ENCODE measurements at places on chromosomes 6 and 20. TPM values are rescaled to one million over a fixed set of nuclear protein-coding genes. Genes with fewer than 3 reads are reported as not detected.

Gene SLC17A3
- total RNA-seq, result not detected

Gene RIPPLY2
- 8.1 TPM for total RNA-seq

Gene PKIG
- total RNA-seq, result 23.8 TPM

Gene SPTLC3
- 0.98 TPM for total RNA-seq

Gene DDRGK1
- total RNA-seq, result 19.4 TPM

Gene FAM162B
- total RNA-seq, result 1.2 TPM

Gene VGLL2
- total RNA-seq, result not detected

Gene VSX1
- under 0.01 TPM for total RNA-seq

Gene SLC44A4
- not detected for total RNA-seq

Gene SEL1L2
- under 0.01 TPM for total RNA-seq

Gene FAM217A
- not detected for total RNA-seq

Gene ANKRD66
- total RNA-seq, result 0.25 TPM

Gene NRSN1
- 28.8 TPM for total RNA-seq

Gene MEP1A
- under 0.01 TPM for total RNA-seq

Gene SUMO4
- 4.2 TPM for total RNA-seq

Gene GINS1
- 6.4 TPM for total RNA-seq

Gene SLC22A16
- total RNA-seq, result 0.49 TPM

Gene LPA
- total RNA-seq, result 0.25 TPM

Gene OR2B6
- not detected for total RNA-seq

Gene IYD
- total RNA-seq, result not detected

Gene DEFB132
- not detected for total RNA-seq

Gene HCRTR2
- 13.3 TPM for total RNA-seq

Gene CEP162
- total RNA-seq, result 32.0 TPM

Gene MCM3
- 11.8 TPM for total RNA-seq

Gene NHLRC1
- 1.2 TPM for total RNA-seq

Gene SASH1
- total RNA-seq, result 19.4 TPM

Gene BCLAF1
- 171 TPM for total RNA-seq

Gene SYCP2
- total RNA-seq, result 2.2 TPM

Gene EYA4
- 0.25 TPM for total RNA-seq

Gene CLDN20
- not detected for total RNA-seq

Gene CGA
- total RNA-seq, result not detected

All from temporal lobe (tissue), 4 donors.